Left lobe of liver (tissue), 2 donors: ENCODE measurements at places on chromosomes 13 and 19.

DNA sequence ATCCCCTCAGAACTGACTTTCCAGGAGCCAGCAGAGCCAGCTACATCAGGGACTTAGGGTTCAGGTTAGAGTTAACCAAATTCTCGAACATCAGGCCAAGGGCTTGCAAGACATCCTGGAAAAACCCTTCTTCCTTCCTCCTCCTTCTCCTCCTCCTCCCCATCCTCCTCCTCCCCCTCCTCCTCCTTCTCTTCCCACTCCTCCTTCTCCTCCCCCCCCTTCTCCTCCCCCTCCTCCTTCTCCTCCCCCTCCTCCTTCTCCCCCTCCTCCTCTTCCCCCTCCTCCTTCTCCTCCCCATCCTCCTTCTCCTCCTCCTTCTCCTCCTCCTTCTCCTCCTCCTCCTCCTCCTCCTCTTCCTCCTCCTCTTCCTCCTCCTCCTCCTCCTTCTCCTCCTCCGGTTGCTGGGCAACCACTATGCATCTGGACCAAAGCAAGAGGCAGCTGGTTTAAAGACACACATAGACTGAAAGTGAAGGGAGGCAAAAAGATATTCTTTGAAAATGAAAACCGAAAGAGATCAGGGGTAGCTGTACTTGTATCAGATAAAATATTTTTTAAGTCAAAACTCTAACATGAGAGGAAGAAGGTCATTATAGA is 5.9 kb upstream of the CCL25 start:
- no peak for DNase-seq

- DNase-seq, result no peak
These were observed 21.4 kb upstream of the UPF3A start for GRCh38 chr13:114259974-114260373.

DNA sequence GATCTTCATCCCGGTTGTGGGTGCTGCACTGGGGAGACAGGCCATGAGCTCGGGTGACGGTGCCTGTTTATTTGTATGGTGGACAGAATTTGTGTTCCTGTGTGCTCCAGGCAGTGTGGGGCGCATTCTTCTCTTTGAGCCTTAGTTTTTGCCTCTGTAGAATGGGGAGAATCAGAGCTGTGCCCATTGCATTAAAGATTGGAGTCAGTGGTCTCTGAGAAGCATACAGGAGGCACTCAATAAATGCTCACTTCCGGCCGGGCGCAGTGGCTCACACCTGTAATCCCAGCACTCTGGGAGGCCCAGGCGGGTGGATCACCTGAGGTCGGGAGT is 23.0 kb downstream of the NFIC start:
- DNase-seq, result no peak

- no peak for DNase-seq
These were observed 540.7 kb downstream of the GPC6 start for GRCh38 chr13:93767180-93767916.

- DNase-seq, result no peak
These were observed 53.0 kb downstream of the KCTD15 start for GRCh38 chr19:33849551-33850147.

- DNase-seq, result no peak
These were observed 17.0 kb upstream of the COX7A1 start for GRCh38 chr19:36169084-36169760.

DNA sequence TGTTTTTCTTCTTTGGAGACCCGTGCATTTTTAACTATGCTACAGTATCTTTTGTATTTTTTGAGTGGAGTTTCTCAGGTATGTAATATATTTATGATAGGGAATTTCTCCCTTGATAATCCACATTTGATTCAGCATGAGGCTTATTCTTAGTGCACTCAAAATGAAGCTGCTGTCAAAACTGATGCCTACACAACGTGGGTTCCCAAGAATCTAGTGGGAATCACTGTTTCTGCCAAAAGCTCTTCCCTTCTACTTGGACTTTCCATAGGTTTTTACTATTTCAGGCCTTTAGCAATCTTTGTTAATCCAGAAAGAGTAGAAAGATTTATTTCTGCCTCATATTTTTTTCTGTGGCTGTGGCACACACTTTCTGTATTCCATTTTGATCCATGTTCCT is 1003.7 kb downstream of the SLITRK5 start:
- no peak for DNase-seq

DNA sequence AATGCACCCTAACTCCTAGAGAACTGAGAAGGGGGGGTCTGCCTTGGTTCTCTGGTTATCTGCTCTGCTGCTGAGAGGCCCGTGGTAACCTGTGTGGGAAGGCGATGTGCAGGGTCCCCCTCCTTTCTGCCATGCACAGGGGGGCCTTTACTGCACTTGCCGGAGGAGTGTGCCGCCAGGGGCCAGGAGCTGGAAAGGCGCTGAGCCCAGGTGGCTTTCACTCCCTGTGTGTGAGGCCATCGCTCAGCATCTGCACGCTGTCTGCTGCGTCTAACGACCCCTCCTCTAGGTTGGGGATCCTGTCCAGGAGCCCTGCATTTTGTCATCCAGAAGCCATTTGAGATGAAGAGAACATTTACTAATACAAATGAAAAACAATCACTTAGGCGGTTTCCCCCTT is 37.0 kb upstream of the TEX29 start:
- no peak for DNase-seq

GRCh38 chr19:5804516-5805461 is at the start of gene NRTN:
NRTN (plus strand) TSS chr19:5805067; CDS start chr19:5824166, 19,099 bp downstream.
- DNase-seq, result peak; percentile 73

DNA sequence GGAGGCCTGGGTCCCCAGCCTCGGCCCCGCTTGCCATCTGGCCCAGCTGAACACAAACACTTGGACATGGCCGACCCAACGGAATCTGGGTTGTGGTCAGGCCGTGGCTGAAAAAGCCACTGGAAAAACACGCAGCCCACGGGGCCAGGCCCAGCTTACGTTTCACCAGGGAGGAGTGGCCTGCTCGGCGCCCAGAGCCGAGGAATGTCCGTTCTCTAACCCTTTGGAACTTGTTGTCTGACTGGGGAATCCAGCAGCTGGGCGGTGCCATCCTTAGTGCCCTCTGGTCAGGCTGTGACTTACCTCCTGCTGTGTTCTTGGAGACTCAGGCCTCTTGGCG is 13.8 kb downstream of the CILP2 start:
- DNase-seq, result no peak

GRCh38 chr13:25116044-25116443 is 20.1 kb downstream of the PABPC3 start:
- DNase-seq, result no peak

GRCh38 chr19:30263830-30264381 is 108.3 kb upstream of the ZNF536 start:
- DNase-seq, result no peak

GRCh38 chr19:30024091-30024490 is 82.1 kb downstream of the URI1 start:
- no peak for DNase-seq

GRCh38 chr13:105567951-105568525 is 967.4 kb downstream of the EFNB2 start:
- DNase-seq, result no peak

GRCh38 chr19:35942235-35942634 is 6.1 kb downstream of the LRFN3 start:
- peak; percentile 77 for DNase-seq

DNA sequence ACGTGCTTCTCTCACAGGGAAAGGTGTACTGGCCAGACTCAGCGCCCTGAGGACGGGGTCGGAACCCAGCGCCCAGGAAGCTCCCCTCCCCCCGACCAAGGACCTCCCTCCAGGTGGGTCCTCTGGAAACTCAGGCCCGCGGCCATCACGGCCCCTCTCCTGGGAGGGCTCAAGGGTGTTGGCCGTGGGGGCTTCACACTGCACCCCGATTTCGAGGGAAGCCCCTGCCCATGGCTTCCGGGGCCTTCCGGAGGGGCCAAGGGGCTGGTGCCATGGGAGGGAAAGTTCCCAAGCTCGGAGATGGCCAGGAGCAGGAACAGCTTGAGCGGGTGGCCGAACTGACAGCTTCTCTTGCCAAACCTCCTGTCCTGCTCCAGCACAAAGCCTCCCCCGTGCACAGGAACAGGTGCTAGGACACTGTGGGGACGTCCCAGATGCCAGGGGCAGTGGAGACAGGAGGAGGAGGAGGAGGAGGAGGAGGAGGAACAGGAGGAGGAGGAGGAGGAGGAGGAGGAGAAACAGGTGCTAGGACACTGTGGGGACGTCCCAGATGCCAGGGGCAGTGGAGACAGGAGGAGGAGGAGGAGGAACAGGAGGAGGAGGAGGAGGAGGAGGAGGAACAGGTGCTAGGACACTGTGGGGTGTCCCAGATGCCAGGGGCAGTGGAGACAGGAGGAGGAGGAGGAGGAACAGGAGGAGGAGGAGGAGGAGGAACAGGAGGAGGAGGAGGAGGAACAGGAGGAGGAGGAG is 10.0 kb downstream of the SBNO2 start:
- DNase-seq, result no peak

GRCh38 chr13:82439159-82439904 is 1442.9 kb downstream of the SLITRK1 start:
- no peak for DNase-seq

- DNase-seq, result peak; percentile 88
These were observed 206.7 kb upstream of the RFC3 start for GRCh38 chr13:33611121-33611805.

DNA sequence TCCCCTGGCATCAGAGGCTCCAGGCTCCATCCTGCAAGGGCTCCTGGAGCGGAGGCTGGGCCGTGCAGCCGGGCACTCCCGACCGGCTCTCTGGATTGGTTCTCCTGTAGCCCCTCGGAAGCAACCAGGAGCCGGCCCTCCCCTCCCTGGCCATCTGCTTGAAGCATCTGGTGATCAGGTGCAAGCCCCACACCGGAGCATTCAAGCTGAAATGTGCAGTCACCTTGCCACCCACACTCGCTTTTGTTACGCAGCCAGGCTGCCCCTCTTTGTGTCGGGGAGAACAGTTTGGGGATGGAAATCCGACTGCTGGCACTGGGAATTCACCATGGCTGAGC is 258.8 kb downstream of the ZNF536 start:
- no peak for DNase-seq

DNA sequence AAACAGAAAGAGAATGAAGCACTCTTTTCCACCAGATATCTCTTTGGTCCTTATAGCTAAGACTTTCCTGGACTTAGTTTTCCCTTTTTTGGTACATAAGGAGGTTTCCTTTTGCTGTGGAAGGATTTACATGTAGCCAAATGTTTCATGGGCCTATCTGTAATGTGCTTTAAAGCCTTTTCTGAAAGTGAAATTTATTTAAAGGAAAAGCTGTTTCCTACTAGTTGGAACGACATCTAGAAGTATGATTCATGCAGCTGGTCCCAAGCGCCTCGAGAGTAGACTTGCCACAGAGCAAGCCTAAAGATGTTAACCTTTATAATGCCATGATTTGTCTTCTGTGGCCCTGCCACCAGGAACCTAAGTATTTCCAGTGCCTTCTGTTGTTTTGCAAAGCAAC is 390.3 kb downstream of the DLEU7 start:
- DNase-seq, result no peak

GRCh38 chr13:66414066-66414800 is 815.9 kb downstream of the PCDH9 start:
- no peak for DNase-seq

- no peak for DNase-seq
These were observed 37.8 kb upstream of the POP4 start for GRCh38 chr19:29568036-29569025.

- DNase-seq, result peak; percentile 61
These were observed at the start of gene GPC6 for GRCh38 chr13:93226623-93227279. GPC6 (plus strand) TSS chr13:93226807.

DNA sequence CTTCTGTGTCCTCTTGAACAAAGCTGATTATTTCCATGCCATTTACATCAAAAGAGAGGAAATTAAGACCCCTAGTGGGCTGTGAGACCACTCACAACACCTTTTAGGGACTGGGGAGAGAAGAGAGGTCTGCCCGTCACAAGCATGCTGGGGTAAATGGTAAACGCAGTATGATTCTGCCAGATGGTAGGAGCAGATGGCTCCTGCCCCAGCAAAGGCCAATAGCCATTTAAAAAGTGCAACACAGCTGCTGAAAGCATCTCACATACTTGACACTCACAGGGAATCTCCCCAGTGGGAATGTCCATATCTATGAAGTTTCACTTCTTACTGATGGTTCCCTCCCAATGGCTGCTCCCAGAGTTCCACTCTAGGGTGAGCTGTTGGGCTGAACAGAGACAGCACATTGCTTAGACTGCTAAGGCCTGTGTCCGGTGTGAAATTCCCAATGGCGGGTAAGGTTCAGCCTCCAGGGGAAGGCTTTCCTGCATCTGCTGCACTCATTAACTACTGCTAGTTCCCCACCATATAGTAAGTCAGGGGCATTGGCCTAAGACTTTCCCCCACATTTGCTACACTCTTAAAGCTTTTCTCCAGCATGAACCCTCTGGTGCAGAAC is 7.4 kb downstream of the ZNF671 start:
- peak; percentile 5 for DNase-seq

- no peak for DNase-seq
These were observed 3.2 kb downstream of the AXL start for GRCh38 chr19:41222240-41222639.

- DNase-seq, result no peak
These were observed 38.7 kb downstream of the ADGRE1 start for GRCh38 chr19:6925801-6926751.

DNA sequence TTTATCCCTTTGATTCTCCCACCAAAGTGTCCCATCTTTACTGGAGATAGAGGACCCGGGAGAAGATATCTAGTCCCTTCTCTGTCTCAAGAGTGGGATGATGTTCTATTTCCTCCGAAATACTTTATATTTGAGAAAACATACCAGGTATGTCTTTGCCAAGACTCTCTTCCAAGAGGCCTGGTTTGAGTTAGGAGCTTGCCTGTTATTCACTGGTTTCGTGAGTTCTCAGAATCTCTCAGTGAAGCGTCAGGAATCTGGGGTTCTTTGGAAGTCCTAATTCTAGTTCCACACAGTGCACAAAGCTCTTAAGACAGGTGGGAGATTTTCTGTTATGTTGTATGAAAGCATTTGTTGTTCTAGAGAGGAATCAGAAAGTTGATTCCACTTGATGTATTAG is 182.0 kb downstream of the DNAJC15 start:
- no peak for DNase-seq

DNA sequence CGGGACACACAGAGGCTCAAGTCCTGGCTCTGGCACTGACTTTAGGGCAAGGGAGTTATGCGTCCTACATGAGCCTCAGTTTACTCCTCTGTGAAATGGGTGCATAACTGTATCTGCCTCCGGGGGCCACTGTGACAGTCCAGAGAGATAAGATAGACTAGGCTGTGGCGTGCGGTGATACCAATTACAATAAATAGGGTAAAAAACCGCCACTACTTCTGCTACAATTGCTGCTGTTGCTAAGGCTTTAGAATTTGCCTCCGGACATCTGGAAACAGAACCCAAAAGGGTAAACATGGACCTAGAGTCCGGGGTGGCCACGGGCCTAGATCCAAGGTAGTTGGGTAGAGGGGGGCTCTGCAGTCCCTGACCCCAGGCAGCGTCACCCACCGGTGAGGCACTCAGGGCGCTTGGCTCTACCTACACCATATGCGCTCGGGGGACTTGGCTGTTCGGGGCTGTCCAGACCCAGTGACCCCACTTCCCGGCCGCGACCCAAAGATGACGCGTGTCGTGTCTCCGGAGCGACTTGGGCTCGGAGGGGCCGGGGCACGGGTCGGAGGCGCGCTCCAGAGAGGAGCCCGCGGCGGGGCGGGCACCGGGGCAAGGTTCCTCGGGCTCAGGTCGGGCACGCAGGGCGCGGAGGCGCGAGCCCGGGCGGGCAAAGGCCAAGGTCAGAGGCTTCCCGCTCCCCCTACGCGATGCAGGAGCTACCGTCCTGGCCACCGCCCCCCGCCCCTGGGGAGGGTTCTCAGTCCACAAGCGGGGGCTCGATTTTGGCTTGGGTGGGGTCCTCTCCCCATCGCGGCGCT is 1.1 kb downstream of the INSR start:
- DNase-seq, result peak; percentile 85

- DNase-seq, result no peak
These were observed 71.3 kb downstream of the KLF12 start for GRCh38 chr13:74062933-74063332.

GRCh38 chr19:1855040-1855827 is 7.0 kb upstream of the REXO1 start:
- peak; percentile 81 for DNase-seq
